ENCODE measurements at places on chromosomes 5 and 9. TPM values are rescaled to one million over a fixed set of nuclear protein-coding genes. Genes with fewer than 3 reads are reported as not detected.

DNA sequence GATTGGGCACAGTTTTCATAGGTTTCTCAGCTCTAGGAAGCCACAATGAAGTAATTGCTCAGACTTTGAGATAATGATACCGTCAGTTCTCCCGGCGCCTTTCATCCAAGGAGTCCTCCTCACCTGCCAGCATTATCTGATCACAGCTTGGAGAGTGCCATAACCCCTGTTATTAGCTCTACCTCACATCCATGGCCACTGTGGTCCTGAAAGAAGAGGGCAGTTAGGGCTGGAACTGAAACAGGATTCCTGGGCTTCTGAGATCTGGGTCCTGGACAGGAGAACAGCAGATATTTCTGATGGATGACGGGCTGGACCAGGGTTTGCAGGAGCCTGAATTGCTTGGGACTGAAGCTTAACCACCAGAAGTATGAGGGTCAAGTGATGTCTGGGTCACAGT is 13.5 kb downstream of the RGS3 start:
- no peaks in the 10 kb centered on the region for H3K27me3 ChIP-seq
- H3K4me1 ChIP-seq = peaks cover 28% of the 10 kb centered on the region
- H3K36me3 ChIP-seq = no peaks in the 10 kb centered on the region
- H3K4me3 ChIP-seq = no peak overlapping the region

Gene RORB
- total RNA-seq = not detected

Gene GABRG2
- not detected for total RNA-seq

DNA sequence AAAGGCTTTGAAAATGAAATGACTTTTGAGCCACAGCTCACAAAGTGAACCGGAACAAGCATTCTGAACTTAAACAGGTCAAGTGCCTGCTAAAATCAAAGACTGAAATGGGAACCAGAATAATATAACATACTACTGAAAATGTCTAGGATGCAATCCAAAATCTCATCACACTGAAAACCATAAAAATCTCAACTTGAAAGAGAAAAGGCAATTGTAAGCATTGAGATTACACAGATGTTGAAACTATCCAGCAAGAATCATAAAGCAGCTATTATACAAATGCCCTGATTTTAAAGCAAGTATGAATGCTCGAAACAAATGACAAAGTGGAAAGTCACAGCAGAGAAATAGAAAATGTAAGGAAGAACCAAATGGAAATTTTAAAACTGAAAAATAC is 211.5 kb upstream of the GAS1 start:
- no peak for DNase-seq
- H3K27ac ChIP-seq = no peak overlapping the region

- H3K4me1 ChIP-seq = no peaks in the 10 kb centered on the region
- no peak for DNase-seq
- no peak overlapping the region for H3K4me3 ChIP-seq
Observed at GRCh38 chr9:87867391-87867790, 15.3 kb upstream of the SPATA31E1 start.

GRCh38 chr9:128828719-128829452 is 708 bp downstream of the SPOUT1 start:
- H3K36me3 ChIP-seq = peaks cover 37% of the 10 kb centered on the region
- peaks cover 13% of the 10 kb centered on the region for H3K4me1 ChIP-seq
- DNase-seq = no peak
